Fibroblast of skin of scalp (primary cell): ENCODE measurements at places on chromosomes 13 and 19.

DNA sequence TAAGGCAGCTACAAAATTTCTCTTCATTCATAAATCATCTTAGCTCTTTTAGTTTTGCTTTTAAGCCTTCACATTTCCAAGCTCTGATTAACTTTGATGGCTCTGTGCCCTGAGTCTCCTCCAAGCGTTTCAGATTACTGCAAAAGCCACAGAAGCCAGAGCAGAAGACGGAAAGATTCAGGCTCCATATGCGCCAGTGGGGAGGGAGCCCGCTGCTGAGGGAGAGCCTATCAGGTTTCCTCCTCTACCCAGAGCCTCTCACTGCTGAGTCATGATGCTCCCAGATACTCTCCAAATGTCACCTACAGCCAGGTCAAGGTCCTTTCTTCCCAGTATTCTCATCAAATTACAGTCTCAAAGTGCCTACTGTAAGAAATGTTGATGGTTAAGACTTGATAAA lies 193.6 kb downstream of the RAP2A start:
- DNase-seq: peak; percentile 91

- no peak for DNase-seq
These were observed 9.3 kb downstream of the POU2F2 start for GRCh38 chr19:42122691-42123607.

- no peak for DNase-seq
These were observed 6.1 kb downstream of the HAUS8 start for GRCh38 chr19:17069193-17069592.

- DNase-seq: no peak
These were observed 1.7 kb downstream of the TGFBR3L start for GRCh38 chr19:7916103-7916954.

GRCh38 chr13:102856557-102856956 lies 10.7 kb downstream of the ERCC5 start:
- no peak for DNase-seq

- DNase-seq: no peak
These were observed 628.7 kb downstream of the EFNB2 start for GRCh38 chr13:105906746-105907145.

- DNase-seq: no peak
These were observed 102.1 kb downstream of the STK24 start for GRCh38 chr13:98474761-98475160.

DNA sequence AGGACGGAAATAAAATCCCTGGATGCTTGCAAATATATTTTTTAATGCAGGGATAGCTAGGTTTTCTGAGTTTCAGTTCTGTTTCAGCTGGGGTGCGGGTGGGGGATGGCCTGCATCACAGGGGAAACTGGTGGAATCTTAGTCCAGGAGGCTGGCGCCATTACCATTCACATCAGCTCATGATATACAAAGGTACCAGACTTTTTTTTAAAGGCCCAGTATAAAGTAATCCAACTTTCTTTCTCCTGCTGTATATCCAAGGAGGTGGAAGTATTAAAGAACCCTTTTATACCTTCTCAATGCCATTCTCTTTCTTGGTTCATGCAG lies 343.8 kb downstream of the KCNRG start:
- DNase-seq: no peak

DNA sequence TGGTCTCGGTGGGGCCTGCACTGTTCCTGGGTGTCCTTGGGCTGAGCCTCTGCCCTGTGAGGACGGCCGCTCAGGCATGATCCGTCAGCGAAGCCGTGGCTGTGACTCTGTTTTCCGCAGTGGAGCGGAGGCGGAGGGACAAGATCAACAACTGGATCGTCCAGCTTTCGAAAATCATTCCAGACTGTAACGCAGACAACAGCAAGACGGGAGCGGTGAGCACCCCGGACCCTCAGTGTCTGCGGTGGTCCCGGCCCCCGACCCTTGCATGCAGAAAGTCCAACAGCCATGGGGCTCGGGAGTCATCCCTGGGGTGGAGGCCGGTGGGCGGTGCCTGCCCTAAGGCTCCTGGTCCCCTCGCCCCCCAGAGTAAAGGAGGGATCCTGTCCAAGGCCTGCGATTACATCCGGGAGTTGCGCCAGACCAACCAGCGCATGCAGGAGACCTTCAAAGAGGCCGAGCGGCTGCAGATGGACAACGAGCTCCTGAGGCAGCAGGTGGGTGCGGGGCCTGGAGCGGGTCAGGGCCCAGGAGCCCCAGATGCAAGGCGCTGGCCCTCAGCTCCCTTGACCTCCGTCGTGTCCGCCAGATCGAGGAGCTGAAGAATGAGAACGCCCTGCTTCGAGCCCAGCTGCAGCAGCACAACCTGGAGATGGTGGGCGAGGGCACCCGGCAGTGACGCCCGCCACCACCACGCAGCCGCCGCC lies 3.6 kb upstream of the HAMP start:
- no peak for DNase-seq

- DNase-seq: peak; percentile 64
These were observed 12.5 kb upstream of the ACTN4 start for GRCh38 chr19:38634757-38635482.

- DNase-seq: peak; percentile 13
These were observed 1812.2 kb downstream of the PCDH9 start for GRCh38 chr13:65417953-65418352.

- no peak for DNase-seq
These were observed 57.2 kb downstream of the DHRS12 start for GRCh38 chr13:51746802-51747201.

DNA sequence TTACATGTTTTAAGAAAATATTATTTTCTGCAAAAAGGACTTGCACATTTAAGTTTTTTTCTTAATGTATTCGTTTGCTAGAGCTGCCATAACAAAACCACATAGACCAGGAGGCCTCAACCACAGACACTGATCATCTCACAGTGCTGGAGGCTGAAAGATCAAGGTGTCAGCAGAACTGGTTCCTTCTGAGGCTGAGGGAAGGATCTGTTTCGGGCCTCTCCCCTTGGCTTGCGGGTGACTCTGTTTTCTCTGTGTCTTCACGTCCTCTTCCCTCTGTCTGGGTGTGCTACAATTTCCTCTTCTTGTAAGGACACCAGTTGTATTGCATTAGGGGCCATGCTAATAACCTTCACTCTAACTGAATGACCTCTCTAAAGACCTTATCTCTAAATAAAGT lies 364.2 kb downstream of the IRS2 start:
- DNase-seq: no peak

GRCh38 chr13:72959643-72960042 lies 99.2 kb upstream of the KLF5 start:
- no peak for DNase-seq

DNA sequence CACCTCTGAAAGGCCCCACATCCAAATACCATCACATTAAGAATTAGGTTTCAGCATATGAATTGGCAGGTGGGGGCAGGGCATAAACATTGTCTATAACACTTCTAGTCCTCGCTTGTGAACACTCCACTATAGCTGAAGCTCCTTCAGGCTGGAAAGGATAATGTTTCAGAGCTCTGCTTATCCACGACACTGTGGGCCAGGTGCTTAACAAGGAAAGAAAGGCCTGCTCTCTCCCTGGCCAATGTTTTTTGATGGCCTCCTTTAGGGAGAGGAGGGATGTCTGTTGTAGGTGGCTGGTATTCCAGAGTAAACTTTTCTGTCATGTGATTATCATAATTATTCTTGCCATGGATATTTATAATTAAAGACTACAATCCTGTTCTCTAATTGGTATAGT lies 86.4 kb downstream of the CCNA1 start:
- no peak for DNase-seq

- peak; percentile 54 for DNase-seq
These were observed 254.2 kb downstream of the GPC5 start for GRCh38 chr13:91652404-91653301.

DNA sequence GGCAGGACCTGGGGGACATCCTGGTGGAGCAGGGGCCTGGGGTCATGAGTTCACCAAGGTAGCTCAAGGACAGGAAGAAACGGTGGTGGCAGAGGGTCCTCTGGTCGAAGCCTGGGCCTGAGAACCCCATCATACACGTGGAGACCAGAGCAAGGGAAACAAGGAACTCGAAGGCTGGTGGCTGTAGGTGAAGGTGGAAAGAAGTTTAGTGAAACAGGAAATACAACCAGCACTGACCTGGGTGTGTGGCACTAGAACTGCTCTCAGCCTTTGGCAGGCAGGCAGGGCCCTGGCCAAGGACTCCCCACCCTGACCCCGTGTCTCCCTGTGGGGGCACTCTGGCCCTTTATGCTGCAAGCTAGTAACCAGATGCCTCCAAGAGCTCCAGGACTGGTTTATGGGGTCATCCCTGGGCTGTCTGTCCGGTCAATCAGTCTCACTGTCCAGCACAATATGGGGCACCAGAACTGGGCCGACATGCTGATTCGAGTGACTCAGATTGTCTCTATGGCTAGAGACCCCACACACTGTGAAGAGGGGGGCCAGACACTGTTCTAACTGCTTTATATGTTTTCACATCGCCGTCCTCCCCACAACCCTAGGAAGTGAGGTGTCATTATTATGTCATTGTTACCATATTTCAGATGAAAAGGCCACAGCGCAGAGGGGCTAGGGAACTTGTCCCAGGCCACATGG lies 3.8 kb downstream of the COX6B2 start:
- no peak for DNase-seq

DNA sequence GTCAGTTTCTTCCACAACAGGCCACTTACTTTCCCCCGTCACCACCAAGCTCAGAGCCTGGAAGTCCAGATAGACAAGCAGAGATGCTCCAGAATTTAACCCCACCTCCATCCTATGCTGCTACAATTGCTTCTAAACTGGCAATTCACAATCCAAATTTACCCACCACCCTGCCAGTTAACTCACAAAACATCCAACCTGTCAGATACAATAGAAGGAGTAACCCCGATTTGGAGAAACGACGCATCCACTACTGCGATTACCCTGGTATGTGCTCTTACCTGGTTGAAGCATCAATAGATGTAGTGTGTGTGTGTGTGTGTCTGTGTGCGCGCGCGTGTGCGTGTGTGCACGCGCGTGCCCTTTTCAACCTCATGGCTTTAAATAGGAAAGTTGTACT lies 3.7 kb downstream of the KLF5 start:
- DNase-seq: no peak

GRCh38 chr13:77820431-77821149 lies 98.0 kb downstream of the EDNRB start:
- no peak for DNase-seq

GRCh38 chr13:33611121-33611805 lies 206.7 kb upstream of the RFC3 start:
- peak; percentile 13 for DNase-seq

GRCh38 chr13:41467425-41467945 lies 10.1 kb downstream of the RGCC start:
- no peak for DNase-seq

DNA sequence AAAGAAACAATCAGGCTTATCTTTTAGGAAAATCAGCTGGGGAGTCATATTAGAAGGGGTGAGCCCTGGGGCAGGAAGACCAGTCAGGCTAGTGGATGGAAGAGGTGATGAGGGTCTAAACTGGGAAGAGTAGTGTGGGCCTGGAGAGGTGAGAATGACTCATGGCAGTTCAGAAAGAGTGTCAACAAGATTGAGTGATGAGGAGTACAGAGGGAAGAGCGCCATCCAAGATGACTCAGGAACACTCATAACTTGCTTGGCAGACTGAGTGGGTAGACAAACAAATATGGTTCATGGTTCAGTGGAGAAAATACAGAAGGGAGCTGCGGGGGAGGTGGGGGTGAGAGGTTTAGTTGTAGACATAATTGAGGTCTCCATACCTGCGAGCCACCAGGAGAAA lies 17.3 kb upstream of the CLDN10 start:
- DNase-seq: peak; percentile 43

- DNase-seq: no peak
These were observed 1090.9 kb downstream of the PCDH9 start for GRCh38 chr13:66139250-66139649.

- DNase-seq: no peak
These were observed 920 bp upstream of the TIMM13 start for GRCh38 chr19:2428321-2428690.

GRCh38 chr19:44865196-44865767 lies 19.2 kb downstream of the NECTIN2 start:
- DNase-seq: no peak

GRCh38 chr13:50069261-50069660 lies 54.0 kb downstream of the KCNRG start:
- no peak for DNase-seq

DNA sequence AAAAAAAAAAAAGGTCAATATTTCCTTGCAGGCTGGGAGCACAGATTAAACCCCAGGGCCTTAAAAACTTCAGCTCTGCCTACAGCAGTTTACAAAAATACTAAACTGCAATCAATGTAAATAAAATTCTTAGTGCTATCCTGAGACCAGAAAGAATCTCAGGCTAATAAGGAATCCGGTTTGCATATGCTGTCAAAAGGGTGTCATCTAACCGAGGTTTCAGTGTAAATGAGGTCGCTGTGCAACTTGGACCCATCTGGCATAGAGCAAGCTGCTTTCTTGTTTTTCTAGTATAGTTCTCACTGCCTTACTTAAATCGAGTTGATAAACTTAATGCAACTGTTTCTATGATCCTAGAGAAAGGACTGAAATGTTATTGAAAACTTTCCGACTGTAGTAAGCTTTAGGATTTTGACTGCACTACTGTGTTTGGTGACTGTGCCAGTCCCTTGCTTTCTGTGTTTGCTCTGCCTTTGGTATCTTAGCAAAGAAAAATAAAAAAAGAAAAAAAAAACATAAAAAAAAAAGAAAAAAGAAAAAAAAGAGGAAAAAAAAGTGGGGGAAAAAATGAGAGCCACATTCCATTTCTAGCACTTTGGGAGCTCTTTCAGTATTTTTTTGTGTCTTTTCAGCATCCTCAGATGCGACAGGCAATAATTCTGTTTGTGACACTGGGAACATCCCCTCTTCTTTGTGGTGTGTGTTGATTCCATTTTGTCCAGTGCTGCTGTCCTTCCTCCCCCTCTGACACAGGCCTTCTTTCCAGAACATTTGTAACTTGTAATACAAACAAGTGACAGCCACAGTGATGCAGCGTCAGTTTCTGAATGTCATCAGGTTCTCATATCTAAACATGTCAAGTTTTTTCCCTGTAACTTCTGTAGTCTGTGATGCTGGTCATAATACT lies 340.5 kb downstream of the ZNF536 start:
- DNase-seq: no peak

DNA sequence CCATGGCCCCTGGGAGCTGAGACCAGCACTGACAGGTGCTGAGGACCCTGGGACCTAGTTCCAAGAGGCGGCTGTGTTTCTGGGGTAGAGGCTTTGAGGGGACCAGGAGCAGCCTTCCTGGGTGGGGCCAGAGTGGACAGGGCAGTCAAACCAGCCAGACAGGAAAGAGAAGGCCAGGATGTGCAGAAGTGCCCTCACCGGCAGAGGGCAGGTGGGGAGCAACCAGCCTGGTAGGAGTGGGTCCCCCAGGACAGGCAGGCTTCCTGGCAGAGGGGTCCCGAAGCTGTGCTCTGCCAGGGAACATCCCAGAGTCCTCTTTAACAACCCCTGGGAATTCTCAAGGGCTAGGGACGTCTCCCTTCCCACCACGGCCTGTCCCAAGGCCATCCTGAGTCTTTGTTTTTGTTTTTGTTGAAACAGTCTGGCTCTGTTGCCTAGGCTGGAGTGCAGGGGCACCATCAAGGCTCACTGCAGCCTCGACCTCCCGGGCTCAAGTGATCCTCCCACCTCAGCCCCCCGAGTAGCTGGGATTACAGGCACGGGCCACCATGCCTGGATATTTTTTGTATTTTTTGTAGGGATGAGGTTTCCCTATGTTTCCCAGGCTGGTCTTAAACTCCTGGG lies 3.0 kb upstream of the HIPK4 start:
- DNase-seq: no peak
